ENCODE measurements at places on chromosomes 11 and 22. TPM values are rescaled to one million over a fixed set of nuclear protein-coding genes. Genes with fewer than 3 reads are reported as not detected.

GRCh38 chr11:13857828-13858227 lies 104.7 kb upstream of the SPON1 start:
- no peak for DNase-seq

PATE2 gene
- total RNA-seq: 0.18 TPM

- DNase-seq: no peak
These were observed 39.1 kb downstream of the XRRA1 start for GRCh38 chr11:74909812-74910211.

DNA sequence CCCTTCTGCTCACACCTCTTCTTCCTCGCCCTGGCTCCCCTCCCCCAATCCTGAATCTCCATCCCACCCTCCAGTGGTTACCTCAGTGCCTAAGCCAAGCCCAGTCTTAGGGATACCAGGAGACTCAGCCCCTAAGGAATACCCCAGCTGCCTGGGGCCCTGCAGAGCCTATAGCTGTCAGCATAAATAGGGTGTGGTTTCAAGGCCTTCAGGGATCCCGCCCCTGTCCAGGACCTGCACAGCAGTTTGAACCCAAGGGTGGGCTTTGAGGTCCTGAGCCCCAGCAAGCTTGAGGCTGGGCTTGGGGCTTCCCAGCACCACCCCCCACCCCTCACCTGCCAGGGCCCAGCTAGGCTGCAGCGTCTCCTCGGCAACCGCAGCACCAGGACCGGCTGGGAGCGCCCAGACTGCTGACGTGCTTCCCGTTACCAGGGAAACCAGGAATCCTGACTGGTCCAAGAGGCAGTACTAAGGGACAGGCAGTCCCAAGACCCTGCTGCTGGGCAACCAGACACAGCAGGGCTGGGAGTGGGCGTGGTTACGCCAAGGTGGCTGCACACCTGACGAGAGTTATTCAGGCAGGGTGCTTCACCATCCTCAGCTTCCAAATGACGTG lies 13.7 kb downstream of the APBB1 start:
- DNase-seq: no peak

- no peak for DNase-seq
These were observed 1.7 kb downstream of the ANKK1 start for GRCh38 chr11:113389272-113389671.

C22orf42 gene
- total RNA-seq: not detected

DNA sequence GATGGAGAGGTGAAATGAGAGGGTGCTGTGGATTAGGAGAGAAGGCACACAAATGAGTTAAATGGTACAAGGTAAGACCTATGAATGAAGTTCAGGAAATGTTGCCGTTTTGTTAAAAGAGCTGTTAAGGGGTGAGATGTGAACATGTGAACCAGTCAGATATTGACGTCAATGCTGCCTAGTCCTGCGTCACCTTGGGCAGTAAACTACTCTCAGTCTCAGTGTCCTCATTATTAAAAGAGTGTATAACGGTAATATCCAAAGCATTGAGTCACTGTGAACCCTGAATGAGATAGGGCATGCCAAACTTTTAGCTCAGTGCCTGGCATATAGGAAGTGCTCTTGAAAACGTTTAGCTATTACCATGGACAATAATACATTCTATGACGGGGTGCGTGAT lies 32.4 kb upstream of the SORL1-AS1 start:
- DNase-seq: no peak

- DNase-seq: no peak
These were observed 74.5 kb downstream of the TTC28 start for GRCh38 chr22:28604966-28605761.

GRCh38 chr11:44319552-44320288 lies 9.8 kb upstream of the ALX4 start:
- DNase-seq: no peak

GRCh38 chr11:2781408-2782274 lies 81.8 kb upstream of the KCNQ1OT1 start:
- no peak for DNase-seq

GRCh38 chr22:35642305-35642741 lies 5.9 kb upstream of the APOL6 start:
- no peak for DNase-seq

DNA sequence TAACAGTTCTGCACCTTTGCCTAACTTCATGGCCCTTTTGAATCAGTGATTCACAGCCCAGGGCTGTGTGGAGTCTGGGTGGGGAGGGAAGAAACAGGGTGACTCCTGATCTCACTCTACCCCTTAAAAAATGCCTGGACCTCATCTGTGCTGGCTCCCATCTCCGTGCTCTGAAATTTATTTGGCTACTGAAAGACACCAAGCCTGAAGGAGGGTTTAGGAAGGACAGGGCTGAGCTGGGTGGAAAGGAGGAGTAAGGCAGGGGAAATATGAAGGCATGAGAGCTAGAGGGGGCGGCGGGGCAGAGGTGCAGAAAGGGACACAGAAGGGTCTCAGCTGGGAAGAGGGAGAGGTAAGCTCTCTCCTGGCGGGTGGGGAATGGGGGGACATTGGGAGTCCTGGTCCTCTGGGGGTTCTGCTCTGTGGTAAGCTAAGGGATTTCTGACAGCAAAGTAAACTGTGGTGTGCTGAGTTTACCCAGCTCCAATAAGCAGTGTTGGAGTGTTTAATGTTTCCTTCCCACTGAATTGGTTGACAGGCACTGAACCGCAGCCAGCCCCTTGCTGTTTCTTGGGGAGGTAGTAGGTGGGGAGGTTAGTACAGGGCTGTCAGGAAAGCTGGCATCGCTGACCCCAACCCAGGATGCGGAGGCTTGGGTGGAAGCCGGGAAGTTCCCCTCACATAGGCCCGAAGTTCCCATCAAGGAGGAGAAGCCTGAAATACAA lies 71.1 kb downstream of the RPUSD4 start:
- no peak for DNase-seq

HEPACAM gene
- total RNA-seq: not detected

- DNase-seq: no peak
These were observed 15.3 kb downstream of the BLID start for GRCh38 chr11:122100756-122101080.

GRCh38 chr11:43924112-43924855 lies 18.2 kb upstream of the C11orf96 start:
- no peak for DNase-seq

DNA sequence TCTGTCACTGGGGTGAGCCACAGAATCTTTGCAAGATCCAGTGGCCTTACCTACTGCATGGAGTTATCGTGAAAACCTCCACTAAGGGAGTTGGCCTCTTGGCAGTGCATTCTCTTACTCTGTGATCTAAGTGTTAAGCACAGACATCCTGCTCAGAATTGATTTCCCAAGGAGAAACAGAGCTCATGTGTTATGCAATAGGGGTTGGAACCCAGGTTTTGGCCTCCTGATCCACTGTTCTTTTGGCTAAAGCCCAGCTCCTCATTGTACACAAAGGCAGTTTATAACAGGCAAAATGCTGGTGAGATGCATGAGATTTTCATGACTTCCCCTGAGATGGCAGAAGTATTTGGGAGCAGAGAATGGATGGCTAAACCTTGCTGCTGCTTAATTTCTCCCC lies 11.8 kb downstream of the DTX4 start:
- no peak for DNase-seq

OVOL1 gene
- 0.23 TPM for total RNA-seq
